ENCODE measurements at places on chromosomes 6 and 20.

GRCh38 chr6:51620971-51621370, 466.4 kb downstream of the PKHD1 start:
- DNase-seq = no peak

DNA sequence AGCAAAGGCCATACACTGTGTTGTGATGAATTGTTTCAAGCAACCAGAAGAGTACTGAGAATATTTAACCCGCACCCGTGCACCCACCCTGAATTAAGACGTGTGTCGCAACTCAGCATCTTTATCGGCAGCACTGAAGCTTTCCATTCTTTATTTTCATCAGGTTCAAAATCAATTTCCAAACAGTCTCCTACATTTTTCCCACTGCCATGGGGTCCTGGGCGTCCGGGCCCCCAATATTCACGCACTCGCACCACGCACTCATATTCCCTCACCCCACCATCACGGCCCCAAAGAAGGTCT, 1.8 kb downstream of the LTB start:
- no peak for DNase-seq

DNA sequence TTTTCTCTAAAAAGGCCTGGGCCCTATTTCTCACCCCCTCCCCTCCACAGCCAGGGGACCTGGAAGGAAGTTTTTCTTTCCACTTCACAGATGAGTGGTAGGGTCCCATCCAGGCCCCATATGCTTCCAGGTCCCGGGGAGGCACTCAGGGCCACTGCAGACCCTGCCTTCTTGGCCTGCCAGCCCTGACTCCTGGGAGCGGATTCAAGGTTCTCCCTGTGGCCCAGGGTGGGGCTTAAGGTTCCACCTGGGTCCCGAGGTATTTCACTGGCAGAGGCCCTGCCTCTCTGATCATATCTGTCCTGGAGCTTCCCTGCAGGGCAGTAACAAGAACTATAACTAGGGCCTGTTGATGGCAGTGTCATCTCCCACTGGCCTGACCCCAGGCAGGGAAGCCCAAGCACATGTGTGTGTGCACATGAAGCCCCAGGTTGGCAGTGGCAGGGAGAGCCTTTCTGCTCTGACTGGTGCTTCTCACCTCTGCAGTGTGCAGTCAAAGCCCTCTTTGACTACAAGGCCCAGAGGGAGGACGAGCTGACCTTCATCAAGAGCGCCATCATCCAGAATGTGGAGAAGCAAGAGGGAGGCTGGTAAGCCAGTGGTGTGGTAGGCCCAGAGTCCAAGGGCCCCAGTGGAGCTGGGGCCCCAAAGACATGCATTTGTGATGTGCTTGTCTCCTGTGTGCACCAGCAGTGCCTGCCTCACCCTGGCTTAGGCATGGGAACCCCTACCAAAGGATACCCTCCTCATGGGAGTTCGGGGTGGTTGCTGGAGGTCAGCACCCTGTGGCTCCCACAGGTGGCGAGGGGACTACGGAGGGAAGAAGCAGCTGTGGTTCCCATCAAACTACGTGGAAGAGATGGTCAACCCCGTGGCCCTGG, 31.2 kb downstream of the PLCG1 start:
- no peak for DNase-seq

GRCh38 chr6:146095481-146095880, 66.6 kb downstream of the GRM1 start:
- DNase-seq = no peak

GRCh38 chr6:18350271-18350670, 36.9 kb upstream of the RNF144B start:
- DNase-seq = no peak
